GDM1 (cell line): ENCODE measurements at places on chromosomes 7 and 10.

GRCh38 chr10:5609952-5610616, 56.3 kb downstream of the ASB13 start:
- no peak for DNase-seq

GRCh38 chr10:129844216-129844766, 119.8 kb downstream of the EBF3 start:
- DNase-seq = no peak

GRCh38 chr10:63547628-63548360, 26.6 kb downstream of the REEP3 start:
- DNase-seq = no peak

DNA sequence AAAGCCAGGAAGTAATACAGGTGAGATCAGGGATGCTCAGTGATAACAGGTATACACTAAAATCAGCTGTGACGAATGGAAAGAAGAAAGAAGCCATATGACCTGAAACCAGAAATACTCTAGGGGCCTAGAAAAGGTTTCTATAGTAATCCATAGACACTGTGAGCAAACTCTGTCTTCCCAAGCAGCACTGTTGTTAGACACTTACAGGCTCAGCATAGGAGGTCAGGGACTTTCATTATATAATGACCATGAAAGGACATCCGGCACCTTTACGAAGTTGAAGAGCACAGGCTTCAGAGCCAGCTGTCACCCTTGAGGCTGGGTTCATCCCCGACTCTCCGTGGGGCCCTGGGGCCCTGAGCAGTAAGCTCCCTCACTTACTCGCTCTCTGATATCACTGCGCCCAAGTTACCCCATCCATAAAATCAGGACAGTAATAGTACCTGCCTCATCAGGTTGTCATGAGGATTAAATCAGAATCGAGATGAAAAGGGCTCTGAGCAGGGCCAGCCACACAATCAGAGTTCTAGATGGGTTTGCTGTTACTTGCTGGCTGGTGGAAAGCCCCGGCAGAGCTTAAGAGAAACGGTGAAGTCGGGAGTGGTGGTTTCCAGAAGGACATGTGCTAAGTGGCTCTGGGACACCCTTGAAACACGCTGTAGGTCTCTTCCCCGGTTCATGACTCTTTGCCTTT, 79.5 kb downstream of the ITIH5 start:
- DNase-seq = no peak

- no peak for DNase-seq
These were observed 127.7 kb downstream of the JAZF1 start for GRCh38 chr7:28052933-28053332.

GRCh38 chr10:109412353-109412752, 511.0 kb downstream of the XPNPEP1 start:
- no peak for DNase-seq

- DNase-seq = no peak
These were observed 704.4 kb upstream of the CELF2 start for GRCh38 chr10:10313149-10313835.

DNA sequence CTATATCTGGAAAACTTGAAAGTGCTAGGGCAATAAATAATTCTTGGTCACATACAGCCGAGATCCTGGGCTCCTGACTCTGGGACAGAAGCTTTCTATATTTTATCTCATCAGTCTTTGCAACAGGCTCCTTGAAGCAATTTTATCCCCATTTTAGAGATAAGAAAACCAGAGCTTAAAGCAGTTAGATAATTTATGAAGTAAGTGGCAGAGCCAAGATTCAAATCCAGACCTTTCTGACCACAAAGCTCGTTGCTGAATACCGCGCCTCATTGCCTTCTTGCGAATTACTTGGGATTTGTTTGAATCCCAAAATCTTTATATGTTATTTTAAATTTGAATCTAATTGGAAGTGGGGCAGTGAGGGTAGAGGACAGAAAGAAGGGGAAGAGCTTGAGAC, 106.0 kb downstream of the TCF7L2 start:
- no peak for DNase-seq

- DNase-seq = no peak
These were observed 2.5 kb downstream of the TRIM8 start for GRCh38 chr10:102646610-102647442.

GRCh38 chr10:76306856-76307255, 875.4 kb downstream of the LRMDA start:
- no peak for DNase-seq

GRCh38 chr10:129937351-129937751, 26.7 kb downstream of the EBF3 start:
- no peak for DNase-seq

DNA sequence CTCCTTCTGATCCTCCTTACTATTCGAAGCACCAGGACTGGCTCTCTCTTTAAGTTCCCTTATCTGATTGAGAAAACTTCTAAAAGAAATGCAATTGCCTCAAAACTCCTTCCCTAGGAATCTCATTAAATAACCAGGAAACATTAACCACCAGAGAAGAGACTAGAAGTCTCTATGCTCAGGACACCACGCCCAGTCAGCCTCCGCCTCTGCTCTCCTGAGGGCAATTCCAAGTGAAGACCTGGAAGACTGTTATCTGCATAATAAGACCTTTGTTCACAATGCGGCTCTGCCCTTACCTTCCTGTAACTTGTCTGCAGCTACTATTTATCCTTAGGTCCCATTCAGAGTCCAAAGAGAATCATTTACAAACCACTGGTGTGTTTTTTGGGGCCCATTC, 78.8 kb downstream of the ELMO1 start:
- no peak for DNase-seq

DNA sequence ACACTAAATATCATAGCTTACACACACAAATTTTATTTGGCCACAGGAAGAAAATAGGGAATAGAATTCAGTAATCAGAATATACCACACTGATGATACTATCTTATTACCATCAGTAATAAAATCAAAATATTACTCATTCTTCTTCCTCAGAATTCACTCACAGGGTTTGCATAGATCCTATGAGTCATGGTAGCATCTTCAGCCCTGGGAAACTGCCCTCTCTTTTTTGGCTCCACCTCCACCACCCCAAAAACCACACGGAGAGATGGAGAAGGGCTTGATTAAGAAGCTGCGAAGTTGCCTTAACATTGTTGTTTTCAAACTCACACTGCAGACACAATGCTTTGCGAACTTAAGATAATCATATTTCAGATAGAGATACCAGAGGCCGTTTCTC, 154.1 kb upstream of the AHR start:
- no peak for DNase-seq

DNA sequence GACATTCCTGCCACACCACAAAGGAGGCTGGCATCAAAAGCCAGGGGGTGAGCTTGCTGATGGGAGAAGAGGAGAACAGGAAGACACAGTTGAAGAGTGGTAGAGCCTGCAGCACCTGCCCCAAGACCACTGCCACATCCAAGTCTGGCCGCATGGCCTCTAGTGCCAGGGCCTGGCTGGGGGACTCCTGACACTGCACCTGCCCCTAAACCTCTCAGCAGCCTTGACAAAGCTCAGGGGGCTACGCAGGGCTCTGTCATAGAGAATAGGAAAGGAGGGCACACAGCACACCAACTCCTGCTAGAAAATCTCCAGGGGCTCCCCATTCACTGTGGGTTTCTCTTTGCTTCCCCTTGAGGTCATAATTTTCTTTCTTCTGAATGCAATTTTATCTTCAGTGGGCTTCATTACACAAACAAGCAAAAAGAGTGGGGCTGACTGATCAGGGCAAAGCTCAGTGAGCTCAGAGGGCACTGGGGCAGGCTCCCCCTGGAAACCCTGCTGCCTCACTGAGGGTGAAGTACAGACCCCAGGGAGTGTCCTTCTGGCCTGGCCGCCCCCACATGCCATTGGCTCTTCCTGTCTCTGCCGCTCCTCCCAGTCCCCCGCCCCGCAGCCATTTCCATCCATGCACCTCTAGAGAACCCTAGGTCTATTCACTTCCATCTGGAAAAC, 37.2 kb downstream of the VOPP1 start:
- DNase-seq = no peak

DNA sequence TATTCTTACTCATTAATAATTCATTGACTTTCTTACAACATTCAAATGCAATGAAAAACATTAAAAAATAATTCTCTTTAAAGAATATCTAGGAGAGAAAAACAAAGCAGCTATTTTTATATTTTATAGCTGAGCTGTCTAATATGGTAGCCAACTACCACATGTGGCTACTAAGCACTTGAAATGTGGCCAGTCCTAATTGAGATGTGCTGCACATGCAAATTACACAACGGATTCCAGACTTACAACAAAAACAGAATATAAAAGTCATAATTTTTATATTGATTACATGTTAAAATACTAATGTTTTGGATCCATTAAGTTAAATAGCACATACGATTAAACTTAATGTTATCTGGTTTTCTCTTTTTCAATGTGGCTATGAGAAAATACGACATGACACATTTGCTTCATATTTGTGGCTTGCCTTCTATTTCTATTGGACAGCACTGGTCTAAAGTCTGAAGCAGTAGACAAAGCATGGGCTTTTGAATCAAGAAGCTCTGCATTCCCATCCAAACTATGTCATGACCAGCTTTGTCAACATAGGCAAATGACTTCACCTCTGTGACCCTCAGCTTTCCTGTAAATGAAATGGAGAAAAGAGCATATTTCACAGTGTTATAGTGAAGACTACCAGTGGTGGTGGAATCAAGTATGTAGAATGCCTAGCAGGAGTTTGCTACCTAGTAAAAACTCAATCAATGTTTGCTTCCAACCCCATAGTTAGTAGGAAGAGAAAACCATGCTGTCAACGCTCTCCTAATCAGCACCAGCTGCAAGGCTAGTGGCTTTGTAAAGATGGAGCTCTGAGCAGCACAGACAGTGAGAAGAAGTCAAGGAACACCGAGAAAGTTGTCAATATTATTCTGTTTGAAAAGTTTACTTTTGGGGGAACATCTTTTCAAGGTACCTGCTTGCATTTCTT, 37.1 kb upstream of the GDF10 start:
- DNase-seq = no peak

DNA sequence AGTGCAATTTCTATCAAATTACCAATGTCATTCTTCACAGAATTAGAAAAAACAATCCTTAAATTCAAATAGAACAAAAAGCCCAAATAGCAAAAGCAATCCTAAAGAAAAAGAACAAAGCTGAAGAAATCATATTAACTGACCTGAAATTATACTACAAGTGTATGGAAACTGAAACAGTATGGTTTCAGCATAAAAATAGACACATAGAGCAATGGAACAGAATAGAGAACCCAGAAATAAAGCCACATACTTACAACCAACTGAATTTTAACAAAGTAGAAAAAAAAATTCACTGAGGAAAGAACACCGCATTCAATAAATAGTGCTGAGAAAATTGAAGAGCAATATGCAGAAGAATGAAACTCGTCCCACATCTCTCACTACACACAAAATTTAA, 142.0 kb upstream of the CHRM2 start:
- no peak for DNase-seq

GRCh38 chr10:21501091-21501490, 24.4 kb downstream of the SKIDA1 start:
- DNase-seq = no peak

DNA sequence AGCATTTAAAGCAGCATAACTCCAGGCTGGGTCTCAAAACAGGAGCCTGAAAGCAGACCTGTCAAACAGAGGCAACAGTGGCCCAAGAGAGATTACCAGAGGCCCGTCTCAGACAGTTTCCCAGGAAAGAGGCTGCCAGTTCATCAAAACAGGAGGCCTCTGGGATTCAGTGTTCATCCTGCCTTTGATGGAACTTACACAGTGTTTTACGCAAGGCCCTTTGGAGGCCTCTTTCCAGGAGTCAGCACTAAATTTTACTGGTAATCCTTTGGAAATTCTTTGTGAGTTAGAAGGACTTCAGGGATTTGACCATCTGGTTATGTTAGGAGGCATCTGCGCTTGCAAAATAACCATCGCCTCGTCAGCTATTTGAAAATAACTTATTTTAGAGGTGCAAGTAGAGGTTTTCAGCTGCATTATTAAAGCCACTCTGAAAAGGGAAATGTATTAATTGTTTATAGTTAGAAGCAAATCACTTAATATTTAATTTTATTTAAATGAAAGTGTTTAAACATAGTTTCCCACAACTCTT, 501.2 kb upstream of the COBL start:
- no peak for DNase-seq

DNA sequence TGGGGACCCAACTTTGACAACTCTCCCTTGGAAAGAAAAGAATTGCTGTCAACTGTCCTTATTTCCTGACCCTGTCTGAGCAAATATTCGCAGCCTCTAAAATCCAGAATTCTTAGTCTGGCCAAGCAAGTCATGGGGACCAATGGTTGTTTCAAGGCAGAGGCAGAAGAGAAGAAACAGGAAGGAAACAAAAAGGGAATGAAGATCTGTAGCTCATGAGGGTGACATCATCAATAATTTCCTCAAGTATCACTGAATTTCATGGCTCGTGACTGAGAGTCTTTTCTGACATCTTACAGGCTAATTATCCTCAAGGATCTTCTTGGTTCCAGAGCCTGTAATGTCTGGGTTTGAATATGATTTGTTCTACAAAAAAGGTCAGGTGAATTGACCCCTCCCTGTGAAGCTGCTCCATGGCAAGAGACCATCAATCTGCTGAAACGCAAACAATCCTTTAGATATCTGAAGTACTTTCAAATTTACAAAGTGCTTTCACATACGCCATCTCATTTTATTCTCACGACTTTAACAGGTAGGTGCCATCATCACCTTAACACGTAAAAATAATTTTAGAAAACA, 5.8 kb downstream of the CDK6 start:
- DNase-seq = no peak

- no peak for DNase-seq
These were observed 22.2 kb downstream of the NRCAM start for GRCh38 chr7:108434010-108434409.

DNA sequence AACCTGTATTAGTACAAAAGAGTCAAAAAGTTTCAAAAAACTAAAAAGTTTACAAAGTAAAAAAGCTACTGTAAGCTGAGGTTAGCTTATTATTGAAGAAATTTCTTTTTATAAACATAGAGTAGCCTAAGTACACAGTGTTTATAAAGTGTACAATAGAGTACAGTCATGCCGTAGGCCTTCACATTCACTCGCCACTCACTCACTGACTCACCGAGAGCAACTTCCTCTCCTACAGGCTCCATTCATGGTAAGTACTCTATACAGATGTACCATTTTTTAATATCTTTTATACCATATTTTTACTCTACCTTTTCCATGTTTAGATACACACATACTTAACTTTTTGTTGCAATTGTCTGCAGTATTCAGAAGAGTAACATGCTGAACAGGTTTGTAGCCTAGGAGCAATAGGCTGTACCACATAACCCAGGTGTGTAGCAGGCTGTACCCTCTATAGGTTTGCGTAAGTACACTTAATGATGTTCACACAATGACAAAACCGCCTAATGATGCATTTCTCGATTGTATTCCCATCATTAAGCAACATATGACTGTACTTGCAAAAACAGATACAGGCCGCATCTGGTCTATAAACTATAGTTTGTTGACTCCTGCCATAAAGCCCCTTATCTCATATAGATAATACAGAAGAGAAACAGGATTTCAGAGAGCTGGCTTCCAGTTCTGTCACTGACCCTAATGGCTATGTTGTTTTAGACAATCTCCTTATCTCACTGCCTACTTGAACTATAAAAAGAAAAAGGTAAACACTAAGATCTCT, 438.8 kb downstream of the HTR7 start:
- DNase-seq = no peak

- DNase-seq = no peak
These were observed 6.7 kb downstream of the SLC26A4 start for GRCh38 chr7:107667341-107667740.

- no peak for DNase-seq
These were observed 109.0 kb upstream of the VIPR2 start for GRCh38 chr7:159253657-159254056.
